Left renal cortex interstitium (tissue), 4 donors: ENCODE measurements at places on chromosomes 4 and X.

DNA sequence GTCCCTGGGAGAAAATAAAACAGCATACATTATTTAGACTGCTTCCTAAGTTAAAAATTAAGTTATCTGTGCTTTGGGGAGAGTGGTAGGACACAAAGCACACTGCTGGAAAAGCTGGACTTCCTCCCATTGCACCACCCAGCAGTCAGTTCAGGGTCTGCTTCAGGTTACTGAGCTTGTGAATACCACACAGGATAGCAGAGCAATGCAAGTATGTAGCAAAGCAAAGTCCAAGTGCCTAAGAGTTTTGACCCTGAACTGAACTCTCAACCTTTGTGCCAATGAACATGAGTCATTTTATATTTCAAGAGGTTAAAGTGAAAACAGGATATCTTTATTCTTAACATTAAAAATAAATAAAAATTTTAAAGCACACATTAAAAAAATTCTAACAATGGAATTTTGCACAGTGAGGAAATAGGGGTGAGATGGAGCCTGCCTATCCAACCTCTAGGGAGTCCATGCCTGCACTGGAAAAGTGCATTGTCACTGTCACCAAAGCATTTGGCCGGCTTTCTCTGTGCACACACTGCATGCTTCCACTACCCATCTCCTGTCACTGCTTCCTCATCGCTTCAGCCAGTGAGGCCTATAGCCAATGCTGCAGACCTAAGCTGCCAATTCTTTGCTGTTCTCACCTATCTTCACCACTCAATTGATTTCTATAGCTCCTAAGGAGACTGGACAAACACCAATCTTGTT lies 50.9 kb downstream of the ABCG2 start:
- peak; percentile 2 for DNase-seq

DNA sequence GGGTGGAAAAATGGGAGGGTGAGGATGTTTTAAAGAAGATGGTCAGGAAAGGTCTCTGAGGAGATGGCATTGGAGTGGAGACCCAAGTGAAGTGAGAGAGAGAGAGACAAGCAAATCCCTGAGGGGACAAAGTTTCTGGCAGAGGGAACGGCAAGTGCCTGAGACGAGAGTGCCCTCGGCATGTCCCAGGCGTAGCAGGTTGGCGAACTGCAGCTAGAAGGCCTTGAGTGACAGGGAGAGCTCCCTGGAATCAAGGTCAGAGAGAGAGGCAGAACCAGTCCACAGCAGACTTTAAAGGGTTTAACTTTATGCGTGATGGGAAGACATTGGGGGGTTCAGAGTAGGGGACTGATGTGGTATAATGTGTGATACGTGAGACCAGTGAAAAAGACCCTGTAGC lies 150.2 kb upstream of the HAND2 start:
- DNase-seq: no peak

DNA sequence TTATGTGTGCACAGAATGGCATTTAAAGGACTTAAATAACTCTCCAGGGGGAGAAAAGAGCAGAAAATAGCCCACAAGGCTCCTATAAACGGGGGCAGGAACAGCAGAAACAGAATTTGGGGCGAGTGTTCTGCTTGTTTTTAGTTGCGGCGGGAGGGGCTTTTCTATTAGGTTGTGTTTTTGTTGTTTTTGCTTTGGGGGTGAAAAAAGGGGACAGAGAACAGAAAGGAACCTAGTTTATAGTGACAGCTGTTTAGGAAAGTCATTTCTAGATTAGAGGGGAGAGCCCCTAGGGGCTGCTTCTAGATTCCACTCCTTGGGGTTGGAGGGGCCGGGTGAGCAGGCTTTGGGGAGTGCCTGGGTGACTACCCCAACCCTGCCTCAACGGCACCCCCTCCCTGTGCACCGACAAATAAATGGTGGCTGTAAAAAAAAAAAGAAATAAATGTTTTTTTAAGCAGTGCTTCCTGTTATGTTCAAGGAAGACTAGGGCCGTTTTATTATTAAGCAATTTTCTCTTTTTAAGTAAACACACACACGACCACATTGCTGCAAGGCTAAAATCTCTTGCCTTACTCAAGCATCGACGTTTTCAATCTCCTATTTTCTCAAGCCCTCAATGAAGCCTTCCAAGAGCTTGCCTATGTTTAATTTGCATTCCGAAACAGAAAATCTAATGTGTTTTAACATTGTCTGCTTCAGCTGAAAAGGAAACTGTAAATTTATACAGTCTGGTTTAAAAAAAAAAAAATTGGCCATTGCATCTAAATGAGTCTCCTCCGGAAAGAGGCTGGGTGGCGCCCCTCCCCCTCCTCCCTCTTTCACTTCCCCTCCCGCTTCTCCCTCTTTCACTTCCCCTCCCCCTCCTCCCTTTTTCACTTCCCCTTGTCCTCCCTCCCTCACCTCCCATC lies 123.3 kb upstream of the TBL1X start:
- DNase-seq: no peak

DNA sequence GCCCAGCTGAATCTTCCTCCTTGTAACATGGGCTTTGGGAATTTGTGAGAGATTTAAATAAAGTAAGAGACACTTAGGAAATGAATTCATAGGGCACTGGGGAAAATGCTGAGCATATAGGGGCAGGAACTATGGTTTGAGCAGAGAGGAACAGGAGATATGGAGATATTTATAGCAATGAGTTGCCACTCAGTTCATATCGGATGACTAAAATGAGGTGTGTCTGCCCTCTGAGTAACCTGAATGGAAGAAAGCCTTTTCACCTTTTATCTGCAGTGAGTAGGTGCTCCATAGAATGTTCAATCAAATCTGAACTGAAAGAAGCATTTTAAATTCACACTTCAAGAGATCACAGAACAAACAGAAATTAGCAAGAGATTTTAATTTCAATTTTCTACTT lies 105.7 kb downstream of the CEP44 start:
- no peak for DNase-seq

DNA sequence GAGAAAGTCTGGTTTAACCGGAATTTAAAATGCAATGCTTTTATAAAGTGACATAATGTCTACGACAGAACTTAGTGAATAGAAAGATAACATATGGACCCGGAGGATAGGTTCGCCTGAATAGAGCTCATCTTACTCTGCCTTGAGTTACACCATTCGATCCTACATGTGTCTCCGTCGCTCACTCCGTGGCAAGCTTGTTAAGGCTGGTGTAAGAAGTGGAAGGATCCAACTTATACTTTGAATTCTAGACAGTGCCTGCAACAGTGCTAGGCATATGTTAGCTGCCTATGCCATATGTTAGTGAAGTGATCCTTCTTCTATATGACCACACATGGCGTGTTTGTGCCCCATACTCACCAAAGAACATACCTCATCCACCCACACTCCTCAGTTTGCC lies 50.9 kb downstream of the SEL1L3 start:
- DNase-seq: no peak

GRCh38 chrX:139936259-139936658 lies 3.4 kb upstream of the ATP11C start:
- no peak for DNase-seq

GRCh38 chr4:168647646-168648375 lies 151.0 kb downstream of the PALLD start:
- DNase-seq: no peak

DNA sequence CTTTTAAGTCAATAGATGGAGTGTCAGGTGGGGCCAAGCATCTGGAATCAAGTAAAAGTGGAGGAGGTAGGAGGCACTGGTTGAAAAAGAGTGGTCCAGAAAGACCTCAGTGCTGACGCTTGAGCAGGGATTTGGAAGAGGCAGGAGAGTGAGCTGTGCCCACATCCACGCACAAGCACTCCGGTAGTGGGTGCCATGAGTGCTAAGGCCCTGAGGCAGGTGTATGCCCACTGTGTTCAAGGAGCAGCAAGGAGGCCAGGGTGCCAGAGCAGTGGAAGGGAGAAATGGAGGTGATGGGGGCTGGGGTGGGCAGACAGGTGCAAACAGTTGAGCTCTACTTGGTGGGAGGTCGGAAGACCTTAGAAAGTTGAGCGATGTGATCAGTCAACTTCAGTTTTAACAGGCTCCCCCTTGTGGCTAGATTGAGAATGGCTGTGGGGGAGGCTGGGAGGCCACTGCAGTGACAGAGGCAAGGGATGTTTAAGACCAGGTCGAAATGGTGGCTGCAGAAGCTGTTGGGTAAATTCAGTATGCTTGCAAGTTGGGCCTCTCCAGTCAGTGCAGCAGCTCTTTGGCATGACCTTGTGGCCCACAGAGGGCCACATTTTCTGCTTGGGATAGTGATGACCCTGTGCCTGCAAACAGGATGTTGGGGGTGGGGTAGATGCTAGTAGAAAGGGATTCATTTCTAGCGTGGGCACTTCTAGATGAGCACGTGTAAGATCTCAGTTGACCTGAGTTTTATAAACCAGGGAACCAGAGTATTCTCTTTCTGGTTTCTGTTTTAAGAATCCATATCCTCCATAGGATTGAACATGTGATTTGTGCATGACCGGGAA lies 12.7 kb downstream of the TKTL1 start:
- no peak for DNase-seq

GRCh38 chr4:38856524-38857337 lies at the start of gene TLR6:
TLR6 (minus strand) TSS chr4:38856817; CDS start chr4:38829473, 27,344 bp downstream.
- DNase-seq: no peak

GRCh38 chr4:75087865-75088264 lies 154.9 kb downstream of the PARM1 start:
- no peak for DNase-seq

DNA sequence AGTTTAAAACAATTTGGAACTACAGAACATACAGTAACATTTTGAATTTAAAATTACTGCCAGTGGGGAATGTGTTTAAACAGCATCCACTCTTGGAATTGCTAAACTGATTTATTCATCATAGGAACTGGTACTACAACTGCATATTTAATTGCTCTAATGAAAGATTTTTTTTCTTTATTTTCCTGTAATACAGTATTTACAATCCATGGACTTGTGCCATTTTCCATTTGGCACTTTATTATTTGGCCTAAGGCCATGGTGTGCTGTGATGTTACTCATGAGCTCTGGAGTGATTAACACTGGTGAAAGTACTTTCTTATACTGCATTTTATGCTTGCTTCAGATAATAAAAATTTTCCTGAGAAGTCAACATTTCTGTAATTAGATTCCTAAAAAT lies 69.7 kb upstream of the NUDT6 start:
- DNase-seq: no peak

GRCh38 chr4:82136161-82136801 lies 237.5 kb downstream of the HNRNPD start:
- no peak for DNase-seq

DNA sequence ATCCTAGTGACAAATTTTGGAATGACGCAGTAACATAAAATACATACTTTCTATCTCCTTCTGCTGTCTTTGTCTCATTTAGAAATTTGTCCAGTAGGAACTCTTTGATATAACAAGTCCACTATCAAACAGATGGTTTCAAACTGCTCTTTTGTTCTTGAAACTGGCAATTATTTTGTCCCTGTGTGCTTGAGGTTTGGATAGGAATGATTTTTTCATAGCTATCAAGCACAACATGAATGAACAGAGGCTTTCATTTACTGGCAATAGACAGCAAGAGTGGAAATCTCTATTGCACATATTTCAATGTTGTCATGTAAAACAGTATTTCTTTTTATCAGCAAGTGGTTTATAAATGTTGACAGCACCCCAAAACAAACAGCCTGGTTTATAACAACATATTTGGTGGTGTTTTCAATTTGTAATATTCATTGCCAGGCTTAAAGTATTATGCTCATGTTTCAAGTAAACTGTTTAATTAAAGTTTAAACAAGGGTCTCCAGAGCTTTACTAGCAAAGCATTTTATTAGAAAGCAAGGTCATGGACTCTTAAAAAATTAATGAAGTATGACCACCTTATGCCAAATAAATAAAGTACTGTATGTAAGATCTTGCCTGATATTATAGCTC lies 60.0 kb downstream of the TIGD2 start:
- no peak for DNase-seq

DNA sequence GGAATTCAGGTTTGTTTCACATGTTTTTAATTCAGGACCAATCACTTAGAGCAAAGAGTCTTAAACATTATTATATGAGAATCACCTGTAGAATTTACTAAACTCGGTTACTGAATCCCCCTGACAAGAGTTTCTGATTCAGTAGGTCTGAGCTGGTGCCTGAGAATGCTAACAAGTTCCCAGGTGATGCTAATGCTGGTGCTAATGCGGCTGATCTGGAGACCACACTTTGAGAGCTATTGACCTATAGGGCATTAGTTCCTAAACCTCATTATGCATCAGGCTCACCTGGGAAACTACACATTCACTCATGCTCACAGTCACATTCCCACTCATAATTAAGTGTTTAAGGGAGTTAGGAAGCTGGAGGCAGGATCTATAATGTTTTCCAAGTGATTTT lies 36.1 kb upstream of the NUDT6 start:
- no peak for DNase-seq

DNA sequence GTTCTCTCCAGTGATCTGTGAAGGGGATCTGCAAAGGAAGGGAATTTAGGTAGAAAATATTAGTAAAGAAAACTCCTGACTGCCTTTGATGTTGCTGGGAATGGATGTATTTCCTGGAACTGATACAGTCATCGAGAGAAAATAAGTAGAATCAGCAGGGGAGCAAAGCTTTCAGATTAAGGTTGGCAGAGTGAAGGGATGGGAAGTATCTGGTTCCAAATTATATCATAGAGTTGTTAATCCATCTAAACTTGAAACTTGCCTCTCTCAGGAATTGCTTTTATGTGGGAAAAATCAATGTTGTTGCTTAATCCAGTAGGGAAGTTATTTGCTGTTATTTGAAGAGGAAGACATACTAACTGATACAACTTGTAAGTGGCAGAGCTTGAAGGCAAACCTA lies 19.3 kb downstream of the EPHA5 start:
- DNase-seq: no peak

DNA sequence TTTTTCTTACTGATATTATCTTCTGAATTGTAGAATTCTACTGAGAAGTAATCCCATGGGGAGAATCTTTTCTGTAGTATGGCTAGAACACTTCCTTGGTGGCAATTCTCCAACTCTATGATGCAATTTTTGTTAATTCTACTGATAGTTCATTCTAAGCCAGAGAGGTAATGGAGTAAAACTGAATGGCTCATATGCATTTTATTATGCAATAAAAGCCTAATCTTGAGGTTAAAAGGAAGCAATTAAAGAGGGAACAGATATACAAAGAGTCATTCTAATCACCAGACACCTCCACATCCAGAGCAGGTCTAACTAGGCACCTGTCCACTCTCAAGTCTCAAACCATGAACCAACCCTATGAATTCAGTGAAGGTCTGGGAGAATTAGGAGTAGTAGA lies 9.7 kb downstream of the RAP2C start:
- no peak for DNase-seq

DNA sequence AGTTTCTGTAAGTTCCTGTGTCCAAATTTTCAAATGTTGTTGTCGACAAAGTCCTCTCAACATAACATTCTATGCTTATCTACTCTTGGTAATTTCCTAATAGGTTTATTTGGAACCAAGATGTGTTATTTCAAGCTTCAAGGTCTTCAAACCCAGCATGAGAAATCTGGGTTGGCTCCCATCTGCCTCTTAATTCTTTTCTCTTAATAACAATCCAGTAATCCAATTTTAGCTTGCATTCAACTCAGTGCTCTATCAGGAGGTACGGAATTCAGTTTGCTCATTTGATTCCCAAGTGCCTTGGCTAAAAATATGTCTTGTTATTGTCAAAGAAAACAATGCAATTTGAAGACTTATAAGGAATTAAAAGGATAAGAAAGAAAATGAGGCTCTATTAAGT lies 235.5 kb upstream of the MID1 start:
- no peak for DNase-seq

- no peak for DNase-seq
Observed at GRCh38 chrX:115952417-115953092, 218.0 kb upstream of the AGTR2 start.

- no peak for DNase-seq
Observed at GRCh38 chrX:7168371-7168770, 20.4 kb upstream of the PUDP start.
